Stimulated activated memory B cell treated with anti-CD40 and anti-IgM and Interleukin-4, amounts not matched to agents 10 μg/mL and 1 μg/mL and 100 μg/mL, for 72 hours (primary cell): ENCODE measurements at places on chromosomes 11 and 22.

DNA sequence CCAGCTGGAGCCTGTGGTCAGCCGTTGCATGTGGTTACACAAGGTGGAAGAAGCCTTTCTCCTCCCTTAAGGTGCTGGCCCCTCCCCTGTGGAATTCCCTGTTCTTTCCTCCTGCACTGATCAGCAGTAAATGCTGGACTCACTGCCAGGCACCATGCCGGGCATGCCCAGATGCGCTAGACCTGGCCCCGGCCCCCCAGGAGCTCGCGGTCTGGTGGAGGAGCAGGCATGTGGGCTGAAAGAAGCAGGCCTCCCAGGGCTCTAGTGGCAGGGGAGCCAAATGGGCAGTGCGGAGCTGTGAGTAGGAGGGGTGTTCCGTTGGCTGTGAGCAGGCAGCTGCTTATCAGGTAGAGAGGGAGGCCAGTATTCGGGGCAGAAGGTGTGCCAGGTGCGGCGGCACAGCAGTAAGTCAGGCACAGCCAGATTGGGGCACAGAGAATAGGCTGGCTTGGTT is 10.2 kb downstream of the DGKZ start:
- no peak overlapping the region for H3K4me3 ChIP-seq
- ATAC-seq = no peak
- peaks cover 20% of the 10 kb centered on the region for H3K36me3 ChIP-seq
- peaks cover 46% of the 10 kb centered on the region for H3K4me1 ChIP-seq

DNA sequence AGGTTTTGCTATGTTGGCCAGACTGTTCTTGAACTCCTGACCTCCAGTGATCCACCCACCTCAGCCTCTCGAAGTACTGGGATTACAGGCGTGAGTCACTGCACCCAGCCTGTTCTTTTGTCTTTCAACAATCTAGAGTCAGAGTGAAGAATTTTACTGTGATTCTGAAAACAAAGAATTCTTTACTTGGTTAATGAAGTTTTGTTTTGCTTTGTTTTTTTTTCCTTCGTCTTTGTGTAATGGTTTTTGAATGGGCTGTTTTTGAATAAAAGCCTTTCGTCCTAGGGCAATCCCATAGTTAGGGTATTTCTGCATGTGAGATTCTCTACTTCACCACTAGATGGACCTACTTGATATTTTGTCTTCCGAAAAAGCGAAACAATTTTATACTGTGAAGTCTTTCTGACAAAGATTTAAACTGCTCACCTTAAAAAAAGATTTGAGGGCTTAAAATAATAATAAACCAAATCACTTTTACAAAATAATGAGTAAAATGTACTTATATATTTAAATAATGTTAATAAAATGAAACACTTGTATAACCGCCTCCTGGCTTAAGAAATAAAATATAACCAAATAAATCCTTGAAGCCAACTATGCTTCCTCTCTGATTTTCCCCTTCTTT is 43.4 kb upstream of the SC5D start:
- H3K4me1 ChIP-seq = no peaks in the 10 kb centered on the region
- H3K27ac ChIP-seq = no peak overlapping the region
- peaks cover 5% of the 10 kb centered on the region for H3K27me3 ChIP-seq
- ATAC-seq = no peak
- H3K4me3 ChIP-seq = no peak overlapping the region

DNA sequence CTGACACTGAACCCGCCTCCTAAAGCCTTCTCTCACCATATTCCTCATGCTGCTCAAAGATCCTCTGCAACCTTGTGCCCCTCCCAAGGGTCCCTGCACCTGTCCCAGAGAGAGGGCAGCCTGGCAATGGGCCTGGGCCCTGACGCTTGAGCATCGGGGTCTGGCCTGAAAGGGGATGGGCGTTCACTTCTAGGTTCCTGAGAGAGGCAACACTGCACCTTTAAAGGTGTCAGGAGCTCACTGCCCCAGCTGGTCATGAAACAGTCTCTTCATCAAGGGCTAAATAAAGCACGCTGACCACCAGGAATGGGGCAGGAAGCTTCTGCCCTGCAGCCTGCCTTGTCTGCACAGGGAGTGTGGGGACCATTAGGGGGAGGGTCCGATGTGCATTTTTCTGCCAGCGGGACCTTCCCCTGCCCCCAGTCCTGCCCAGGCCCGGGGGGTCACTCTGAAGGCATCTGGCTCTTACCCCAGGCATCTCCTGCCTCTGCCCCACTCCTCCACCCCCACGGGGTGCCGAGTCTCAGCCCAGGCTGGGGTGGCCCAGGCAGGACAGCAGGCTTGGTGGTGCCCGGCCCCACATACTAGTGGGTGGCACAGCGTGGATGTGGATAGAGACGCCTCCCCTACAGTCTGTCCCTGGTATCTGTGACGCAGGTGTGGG is 3.5 kb downstream of the C11orf21 start:
- H3K36me3 ChIP-seq = no peaks in the 10 kb centered on the region
- ATAC-seq = no peak
- peak overlapping the region; percentile 2 for H3K27ac ChIP-seq
- H3K4me3 ChIP-seq = no peak overlapping the region
- H3K4me1 ChIP-seq = peaks cover 36% of the 10 kb centered on the region
- H3K27me3 ChIP-seq = no peaks in the 10 kb centered on the region

- no peak overlapping the region for H3K27ac ChIP-seq
- no peak overlapping the region for H3K4me3 ChIP-seq
- H3K36me3 ChIP-seq = no peaks in the 10 kb centered on the region
- peaks cover 12% of the 10 kb centered on the region for H3K27me3 ChIP-seq
Measured at GRCh38 chr22:49328630-49329405, 498.9 kb downstream of the BRD1 start.

- H3K4me1 ChIP-seq = peaks cover 38% of the 10 kb centered on the region
- H3K27me3 ChIP-seq = no peaks in the 10 kb centered on the region
- no peak for ATAC-seq
- H3K27ac ChIP-seq = peak overlapping the region; percentile 95
- peak overlapping the region; percentile 99 for H3K4me3 ChIP-seq
Measured at GRCh38 chr22:29768052-29768693, 1.0 kb downstream of the UQCR10 start.

DNA sequence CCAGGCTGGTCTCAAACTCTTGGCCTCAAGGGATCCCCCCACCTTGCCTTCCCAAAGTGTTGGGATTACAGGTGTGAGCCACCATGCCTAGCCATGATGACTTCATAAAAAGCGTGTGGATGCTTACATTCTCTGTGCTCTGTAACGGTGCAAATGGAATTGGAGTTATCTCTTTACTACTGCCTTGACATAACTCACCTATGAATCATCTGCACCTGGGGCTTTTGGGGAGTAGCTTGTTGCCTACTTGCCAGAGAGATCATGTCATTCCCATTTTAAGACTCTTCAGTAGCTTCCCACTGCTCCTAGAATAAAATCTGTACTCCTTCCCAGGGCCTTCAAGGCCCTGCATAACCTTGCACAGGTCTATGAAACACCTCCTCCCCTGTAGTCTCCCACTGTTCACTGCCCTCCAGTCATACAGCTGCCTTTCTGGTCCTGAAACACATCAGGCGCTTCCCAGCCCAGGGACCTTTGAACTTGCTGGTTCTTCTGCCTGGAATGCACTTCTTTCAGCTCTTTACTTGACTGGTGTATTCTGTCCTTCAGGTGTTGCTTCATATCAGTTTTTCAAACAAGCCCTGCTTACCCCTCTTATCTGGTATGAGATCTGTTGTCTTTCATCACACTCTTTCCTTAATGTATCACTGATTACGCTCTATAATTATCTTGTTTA is 19.6 kb upstream of the MOGAT2 start:
- H3K4me3 ChIP-seq = no peak overlapping the region
- no peak for ATAC-seq
- no peaks in the 10 kb centered on the region for H3K36me3 ChIP-seq
- no peaks in the 10 kb centered on the region for H3K4me1 ChIP-seq
- peaks cover 23% of the 10 kb centered on the region for H3K27me3 ChIP-seq
- no peak overlapping the region for H3K27ac ChIP-seq

DNA sequence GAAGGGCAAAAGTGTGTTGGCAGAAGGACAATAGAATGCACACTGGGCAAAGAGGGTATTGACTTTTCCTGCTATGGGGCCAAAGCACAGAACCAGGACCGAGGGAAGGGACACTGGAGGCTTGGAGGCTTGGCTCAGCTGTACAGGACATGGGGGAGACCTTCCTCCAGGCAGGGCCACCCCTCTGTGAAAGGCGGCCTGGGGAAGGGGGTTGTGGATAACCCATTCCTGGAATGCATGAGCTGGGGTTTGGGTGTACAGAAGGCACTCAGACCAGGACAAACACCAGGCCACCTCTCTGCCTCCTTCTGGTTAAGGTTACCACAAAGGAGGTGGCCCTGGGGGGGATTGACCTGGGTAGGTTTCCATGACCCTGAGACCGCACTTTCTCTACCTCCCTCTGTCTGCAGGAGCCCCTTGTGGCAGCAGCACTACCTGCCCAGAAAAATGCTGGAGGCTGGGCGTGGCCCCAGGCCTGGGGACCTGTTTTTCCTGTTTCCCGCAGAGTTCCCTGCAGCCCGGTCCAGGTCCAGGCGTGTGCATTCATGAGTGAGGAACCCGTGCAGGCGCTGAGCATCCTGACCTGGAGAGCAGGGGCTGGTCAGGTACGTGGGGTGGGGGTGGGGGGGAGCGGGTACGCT is 9.6 kb downstream of the P2RY2 start:
- ATAC-seq = no peak
- H3K36me3 ChIP-seq = no peaks in the 10 kb centered on the region
- H3K27ac ChIP-seq = no peak overlapping the region
- H3K4me1 ChIP-seq = no peaks in the 10 kb centered on the region
- no peaks in the 10 kb centered on the region for H3K27me3 ChIP-seq

GRCh38 chr11:18669219-18669596 is 29.4 kb upstream of the TMEM86A start:
- no peaks in the 10 kb centered on the region for H3K36me3 ChIP-seq
- H3K27ac ChIP-seq = no peak overlapping the region
- H3K4me3 ChIP-seq = no peak overlapping the region
- ATAC-seq = no peak

- H3K27ac ChIP-seq = no peak overlapping the region
- peaks cover 70% of the 10 kb centered on the region for H3K36me3 ChIP-seq
- no peak for ATAC-seq
- H3K4me1 ChIP-seq = peaks cover 7% of the 10 kb centered on the region
- no peaks in the 10 kb centered on the region for H3K27me3 ChIP-seq
- no peak overlapping the region for H3K4me3 ChIP-seq
Measured at GRCh38 chr11:17921659-17922415, 91.0 kb downstream of the SERGEF start.

GRCh38 chr11:126246636-126247035 is 22.1 kb downstream of the SRPRA start:
- H3K4me3 ChIP-seq = no peak overlapping the region
- ATAC-seq = no peak
- H3K27ac ChIP-seq = no peak overlapping the region

GRCh38 chr11:112579282-112579681 is 318.6 kb upstream of the PLET1 start:
- ATAC-seq = no peak
- H3K36me3 ChIP-seq = no peaks in the 10 kb centered on the region
- H3K27ac ChIP-seq = no peak overlapping the region
- no peak overlapping the region for H3K4me3 ChIP-seq
- peaks cover 2% of the 10 kb centered on the region for H3K27me3 ChIP-seq

- H3K36me3 ChIP-seq = no peaks in the 10 kb centered on the region
- H3K4me1 ChIP-seq = peaks cover 27% of the 10 kb centered on the region
- H3K27ac ChIP-seq = peak overlapping the region; percentile 57
Measured at GRCh38 chr11:83557653-83558052, 271.5 kb upstream of the CCDC90B start.

DNA sequence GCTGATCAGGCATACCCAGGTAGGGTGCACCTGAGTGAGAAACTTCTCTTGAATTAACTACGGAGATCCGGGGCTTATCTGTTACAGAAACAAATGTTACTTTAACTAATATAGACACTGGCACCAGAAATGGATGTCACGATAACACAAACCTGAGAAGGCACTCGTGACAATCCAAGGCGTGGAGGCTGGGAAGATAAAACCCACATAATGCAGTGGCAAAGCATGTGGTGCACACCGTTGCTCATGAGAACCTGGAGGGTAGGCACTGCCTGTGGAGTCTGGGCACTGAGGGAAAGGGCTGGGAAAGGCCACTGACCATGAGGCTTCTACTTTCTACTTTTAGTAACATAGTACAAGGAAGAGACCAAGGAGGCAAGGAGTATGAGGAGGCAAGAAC is 22.6 kb downstream of the SLC22A12 start:
- H3K4me1 ChIP-seq = no peaks in the 10 kb centered on the region
- no peaks in the 10 kb centered on the region for H3K36me3 ChIP-seq
- no peak overlapping the region for H3K4me3 ChIP-seq
- no peak overlapping the region for H3K27ac ChIP-seq
- H3K27me3 ChIP-seq = peaks cover 17% of the 10 kb centered on the region

DNA sequence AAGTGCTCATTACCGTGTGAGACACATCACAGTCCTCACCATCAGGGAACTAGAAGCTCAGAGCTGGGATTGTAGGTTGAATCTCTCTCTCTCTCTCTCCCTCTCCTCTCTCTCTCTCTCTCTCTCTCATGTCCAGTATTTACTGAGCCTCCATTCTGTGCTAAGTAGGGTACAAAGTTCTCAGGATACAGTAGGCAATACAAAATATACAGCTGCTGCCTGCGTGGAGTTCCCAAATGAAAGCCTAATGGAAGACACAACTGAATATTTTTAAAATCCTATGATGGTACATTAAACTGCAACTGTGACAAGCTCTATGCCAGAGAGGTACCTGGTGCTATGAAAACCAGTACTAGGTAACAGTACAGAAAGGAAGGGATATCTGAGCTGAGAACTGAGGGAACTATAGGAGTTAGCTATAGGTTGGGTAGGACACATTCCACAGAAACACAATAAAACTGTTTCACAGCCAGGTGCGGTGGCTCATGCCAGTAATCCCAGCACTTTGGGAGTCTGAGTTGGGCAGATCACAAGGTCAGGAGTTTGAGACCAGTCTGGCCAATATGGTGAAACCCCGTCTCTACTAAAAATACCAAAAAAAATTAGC is 9.6 kb upstream of the PRG2 start:
- H3K27me3 ChIP-seq = no peaks in the 10 kb centered on the region
- H3K36me3 ChIP-seq = peaks cover 15% of the 10 kb centered on the region
- no peak overlapping the region for H3K4me3 ChIP-seq
- H3K4me1 ChIP-seq = peaks cover 12% of the 10 kb centered on the region
- H3K27ac ChIP-seq = no peak overlapping the region

- peaks cover 32% of the 10 kb centered on the region for H3K27me3 ChIP-seq
- H3K4me3 ChIP-seq = no peak overlapping the region
- no peak overlapping the region for H3K27ac ChIP-seq
Measured at GRCh38 chr11:8601376-8602133, 7.5 kb upstream of the STK33 start.

GRCh38 chr11:71101046-71101445 is 151.3 kb downstream of the SHANK2 start:
- no peaks in the 10 kb centered on the region for H3K36me3 ChIP-seq
- H3K27ac ChIP-seq = no peak overlapping the region
- peaks cover 24% of the 10 kb centered on the region for H3K27me3 ChIP-seq
- ATAC-seq = no peak
